ENCODE measurements at places on chromosomes 13 and 19. TPM values are rescaled to one million over a fixed set of nuclear protein-coding genes. Genes with fewer than 3 reads are reported as not detected.

GRCh38 chr19:13899912-13900584 lies 5.9 kb downstream of the BRME1 start:
- no peak overlapping the region for H3K4me3 ChIP-seq
- H3K27me3 ChIP-seq = no peaks in the 10 kb centered on the region
- H3K27ac ChIP-seq = no peak overlapping the region
- DNase-seq = no peak

GRCh38 chr19:33430674-33431277 lies 57.3 kb downstream of the CEBPG start:
- no peaks in the 10 kb centered on the region for H3K36me3 ChIP-seq
- H3K4me1 ChIP-seq = peaks cover 20% of the 10 kb centered on the region
- peaks cover 3% of the 10 kb centered on the region for H3K27me3 ChIP-seq
- H3K4me3 ChIP-seq = no peak overlapping the region
- DNase-seq = no peak

DNA sequence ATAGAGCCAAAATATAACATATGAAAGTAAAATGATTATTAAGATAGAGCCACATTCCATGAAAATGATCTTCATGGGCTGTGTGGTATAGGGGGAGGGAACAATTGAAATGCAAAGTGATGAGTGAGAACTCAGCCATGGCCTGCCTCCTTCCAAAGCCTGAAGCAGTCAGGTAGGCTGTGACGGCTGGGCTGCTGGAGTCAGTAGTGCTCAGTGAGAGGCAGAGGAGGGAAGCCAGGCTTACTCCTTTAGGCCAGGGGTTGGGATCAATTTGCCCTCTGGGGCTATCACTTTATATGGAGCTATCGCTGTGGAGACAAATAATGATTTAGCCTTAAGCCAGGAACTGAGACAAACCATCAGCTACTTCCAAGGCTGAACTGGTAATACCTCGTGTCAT lies 654.9 kb downstream of the FGF9 start:
- H3K27ac ChIP-seq = no peak overlapping the region
- H3K36me3 ChIP-seq = no peaks in the 10 kb centered on the region
- H3K4me3 ChIP-seq = no peak overlapping the region

GRCh38 chr19:18656337-18657086 lies 19.7 kb downstream of the KLHL26 start:
- H3K27me3 ChIP-seq = no peaks in the 10 kb centered on the region
- no peaks in the 10 kb centered on the region for H3K36me3 ChIP-seq
- DNase-seq = no peak
- peaks cover 58% of the 10 kb centered on the region for H3K4me1 ChIP-seq
- H3K4me3 ChIP-seq = no peak overlapping the region

- H3K27ac ChIP-seq = no peak overlapping the region
- no peaks in the 10 kb centered on the region for H3K36me3 ChIP-seq
- no peaks in the 10 kb centered on the region for H3K27me3 ChIP-seq
These were observed 10.6 kb upstream of the KIR2DL4 start for GRCh38 chr19:54792814-54793213.

DNA sequence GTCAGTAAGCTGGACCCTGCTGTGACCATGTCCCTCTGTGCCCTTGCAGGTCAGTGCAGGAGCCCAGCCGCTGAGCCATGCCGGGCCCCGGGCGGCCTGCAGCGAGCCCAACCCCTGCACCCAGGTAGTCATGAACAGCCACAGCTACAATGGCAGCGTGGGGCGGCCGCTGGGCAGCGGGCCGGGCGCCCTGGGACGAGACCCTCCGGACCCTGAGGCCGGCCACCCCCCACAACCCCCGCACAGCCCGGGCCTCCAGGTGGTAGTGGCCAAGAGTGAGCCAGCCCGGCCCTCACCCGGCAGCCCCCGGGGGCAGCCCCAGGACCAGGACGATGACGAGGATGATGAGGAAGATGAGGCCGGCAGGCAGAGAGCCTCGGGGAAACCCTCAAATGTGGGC lies 6.9 kb downstream of the KCNN1 start:
- H3K4me1 ChIP-seq = no peaks in the 10 kb centered on the region
- DNase-seq = no peak
- no peak overlapping the region for H3K4me3 ChIP-seq
- no peak overlapping the region for H3K27ac ChIP-seq
- H3K27me3 ChIP-seq = peaks cover 18% of the 10 kb centered on the region
- H3K36me3 ChIP-seq = no peaks in the 10 kb centered on the region

GRCh38 chr13:37486171-37486681 lies 112.3 kb downstream of the POSTN start:
- H3K36me3 ChIP-seq = no peaks in the 10 kb centered on the region
- no peak for DNase-seq
- H3K27me3 ChIP-seq = no peaks in the 10 kb centered on the region
- H3K27ac ChIP-seq = no peak overlapping the region
- no peak overlapping the region for H3K4me3 ChIP-seq

GRCh38 chr19:49766930-49767299 lies at the start of gene AP2A1:
Gene AP2A1 (plus strand): TSS chr19:49767001. CDS start chr19:49767134, 133 bp downstream.
- H3K4me1 ChIP-seq = peaks cover 45% of the 10 kb centered on the region
- H3K36me3 ChIP-seq = peaks cover 5% of the 10 kb centered on the region
- H3K27ac ChIP-seq = peak within 1 kb of the TSS; percentile 100
- peak within 1 kb of the TSS; percentile 96 for H3K4me3 ChIP-seq
- no peaks in the 10 kb centered on the region for H3K27me3 ChIP-seq
- DNase-seq = no peak

DNA sequence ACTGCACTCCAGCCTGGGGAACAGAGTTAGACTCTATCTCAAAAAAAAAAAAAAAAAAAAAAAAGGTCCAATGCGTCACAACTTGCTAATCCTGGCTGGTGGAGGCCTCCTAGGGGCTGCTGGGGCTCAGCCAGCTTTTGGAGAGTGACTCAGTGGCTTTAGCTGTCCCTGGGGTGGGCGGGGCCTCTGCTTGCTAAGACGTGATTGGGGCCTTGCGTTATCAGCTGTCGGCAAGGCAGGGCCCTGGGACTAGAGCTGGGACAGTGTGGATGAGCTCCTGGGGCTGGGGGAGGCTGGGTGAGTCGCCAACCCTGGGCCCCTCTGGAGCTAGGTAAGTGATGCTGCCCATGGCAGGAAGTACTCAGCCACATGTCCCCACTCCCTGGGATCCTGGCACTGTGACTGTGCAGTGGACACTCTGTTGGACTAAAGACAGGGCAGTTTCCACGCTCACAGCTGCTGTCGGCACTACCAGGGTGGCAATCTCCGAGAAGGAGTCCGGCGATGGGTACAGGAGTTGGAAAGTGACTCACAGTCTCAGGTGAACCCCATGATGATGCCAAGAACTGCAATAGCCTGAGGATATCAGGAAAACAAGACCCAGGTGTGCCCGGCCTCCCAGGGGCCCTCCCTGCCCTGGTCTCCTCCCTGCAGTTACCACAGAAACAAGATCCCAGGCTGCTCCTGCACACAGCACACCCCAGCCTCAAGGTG lies 32.2 kb downstream of the F2RL3 start:
- no peak overlapping the region for H3K27ac ChIP-seq
- DNase-seq = no peak
- no peak overlapping the region for H3K4me3 ChIP-seq
- peaks cover 2% of the 10 kb centered on the region for H3K27me3 ChIP-seq
- H3K4me1 ChIP-seq = no peaks in the 10 kb centered on the region

DNA sequence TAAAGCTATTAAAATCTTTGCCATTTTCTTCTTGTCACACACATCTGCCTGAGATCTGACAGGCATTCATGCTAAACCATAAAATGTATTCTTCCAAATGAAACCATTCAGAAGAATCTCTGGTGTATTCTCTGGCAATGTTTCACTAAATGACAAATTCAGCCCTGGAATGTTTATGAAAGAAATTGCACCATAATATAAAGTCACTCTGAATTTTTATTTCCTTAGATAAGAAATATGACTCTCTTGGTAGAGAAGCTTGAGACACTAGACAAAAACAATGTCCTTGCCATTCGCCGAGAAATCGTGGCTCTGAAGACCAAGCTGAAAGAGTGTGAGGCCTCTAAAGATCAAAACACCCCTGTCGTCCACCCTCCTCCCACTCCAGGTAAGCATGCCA lies 14.3 kb downstream of the OLFM4 start:
- DNase-seq = no peak
- H3K4me1 ChIP-seq = peaks cover 10% of the 10 kb centered on the region
- no peaks in the 10 kb centered on the region for H3K27me3 ChIP-seq

DNA sequence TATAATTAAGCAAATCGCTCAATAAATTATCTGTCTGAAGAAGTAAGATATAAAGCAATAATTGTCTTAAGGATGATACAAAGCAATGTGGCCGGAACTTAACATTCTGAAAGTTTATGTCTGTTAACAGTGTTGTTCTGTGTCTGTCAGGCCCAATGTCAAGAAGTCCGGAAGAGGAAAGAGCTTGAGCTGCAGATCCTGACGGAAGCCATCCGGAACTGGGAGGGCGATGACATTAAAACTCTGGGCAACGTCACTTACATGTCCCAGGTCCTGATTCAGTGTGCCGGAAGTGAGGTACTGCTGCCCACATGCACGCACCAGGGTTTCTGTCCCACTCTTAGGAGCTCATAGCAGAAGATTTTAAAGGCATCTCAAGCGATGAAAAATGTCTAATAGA lies 45.1 kb upstream of the TEX29 start:
- no peaks in the 10 kb centered on the region for H3K27me3 ChIP-seq
- peaks cover 20% of the 10 kb centered on the region for H3K4me1 ChIP-seq
- H3K4me3 ChIP-seq = no peak overlapping the region
- no peak for DNase-seq
- H3K36me3 ChIP-seq = peaks cover 40% of the 10 kb centered on the region
- H3K27ac ChIP-seq = no peak overlapping the region

- H3K4me1 ChIP-seq = peaks cover 7% of the 10 kb centered on the region
- DNase-seq = no peak
- H3K36me3 ChIP-seq = no peaks in the 10 kb centered on the region
- no peak overlapping the region for H3K4me3 ChIP-seq
- peaks cover 7% of the 10 kb centered on the region for H3K27me3 ChIP-seq
- no peak overlapping the region for H3K27ac ChIP-seq
These were observed 102.1 kb downstream of the INSR start for GRCh38 chr19:7191946-7192691.

GRCh38 chr13:79642596-79642995 lies 161.6 kb downstream of the NDFIP2 start:
- no peak for DNase-seq
- H3K27me3 ChIP-seq = no peaks in the 10 kb centered on the region
- no peak overlapping the region for H3K4me3 ChIP-seq
- H3K27ac ChIP-seq = no peak overlapping the region

GRCh38 chr13:38685431-38685830 lies 1.4 kb upstream of the FREM2 start:
- peaks cover 31% of the 10 kb centered on the region for H3K27me3 ChIP-seq
- no peak for DNase-seq
- peaks cover 16% of the 10 kb centered on the region for H3K4me1 ChIP-seq
- H3K4me3 ChIP-seq = no peak overlapping the region
- H3K27ac ChIP-seq = no peak overlapping the region

DNA sequence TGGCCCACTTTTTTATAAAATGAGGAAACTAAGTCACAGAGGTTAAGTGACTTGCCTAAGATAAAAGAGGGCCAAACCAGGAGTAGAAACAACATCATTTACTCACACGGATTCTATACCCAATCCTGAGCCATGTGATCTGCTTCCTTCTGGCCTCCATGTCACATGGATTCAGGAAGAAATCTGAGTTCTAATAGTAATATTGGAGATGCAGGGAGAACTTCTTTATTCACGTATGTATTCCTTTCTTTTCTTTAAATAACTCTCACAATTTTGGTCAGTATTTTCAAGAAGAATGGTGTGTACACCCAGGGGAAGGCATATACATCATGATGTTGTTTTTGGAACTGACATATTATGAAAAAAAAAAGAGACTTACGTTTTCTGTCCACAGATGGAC lies 1.8 kb downstream of the POSTN start:
- H3K36me3 ChIP-seq = peaks cover 8% of the 10 kb centered on the region
- peak overlapping the region; percentile 74 for H3K4me3 ChIP-seq
- no peaks in the 10 kb centered on the region for H3K27me3 ChIP-seq

DNA sequence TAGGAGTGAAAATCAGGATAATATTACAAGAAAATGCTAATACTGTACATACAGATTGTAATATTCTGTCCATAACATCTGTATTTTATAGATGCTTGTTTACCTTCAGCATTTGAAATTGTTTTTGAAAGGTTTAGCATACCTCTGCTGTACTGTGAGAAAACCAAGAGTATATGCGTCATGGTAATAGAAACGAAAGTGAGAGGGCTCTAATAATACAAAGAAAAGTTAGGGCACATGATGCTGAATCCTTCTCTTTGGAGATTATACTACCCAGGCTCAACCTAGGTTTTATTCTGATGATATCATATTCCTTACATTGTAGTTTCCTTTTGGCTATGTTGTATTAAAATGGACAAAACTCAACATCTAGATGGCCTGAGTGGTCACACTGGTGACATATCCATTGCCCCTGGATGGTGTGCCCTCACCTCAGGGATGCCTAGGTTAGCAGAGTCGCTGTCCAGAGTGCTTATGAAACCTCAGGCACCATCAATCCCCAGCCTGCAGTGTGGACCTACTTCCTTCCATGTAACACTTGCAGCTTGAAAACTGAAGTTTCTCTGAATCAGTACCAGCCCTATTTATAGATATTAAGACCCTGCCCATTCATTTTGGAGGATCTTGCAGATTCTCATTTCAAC lies 253.7 kb downstream of the KCTD12 start:
- peaks cover 4% of the 10 kb centered on the region for H3K4me1 ChIP-seq
- peaks cover 15% of the 10 kb centered on the region for H3K27me3 ChIP-seq
- no peak overlapping the region for H3K4me3 ChIP-seq
- DNase-seq = no peak
- no peaks in the 10 kb centered on the region for H3K36me3 ChIP-seq
- no peak overlapping the region for H3K27ac ChIP-seq

DNA sequence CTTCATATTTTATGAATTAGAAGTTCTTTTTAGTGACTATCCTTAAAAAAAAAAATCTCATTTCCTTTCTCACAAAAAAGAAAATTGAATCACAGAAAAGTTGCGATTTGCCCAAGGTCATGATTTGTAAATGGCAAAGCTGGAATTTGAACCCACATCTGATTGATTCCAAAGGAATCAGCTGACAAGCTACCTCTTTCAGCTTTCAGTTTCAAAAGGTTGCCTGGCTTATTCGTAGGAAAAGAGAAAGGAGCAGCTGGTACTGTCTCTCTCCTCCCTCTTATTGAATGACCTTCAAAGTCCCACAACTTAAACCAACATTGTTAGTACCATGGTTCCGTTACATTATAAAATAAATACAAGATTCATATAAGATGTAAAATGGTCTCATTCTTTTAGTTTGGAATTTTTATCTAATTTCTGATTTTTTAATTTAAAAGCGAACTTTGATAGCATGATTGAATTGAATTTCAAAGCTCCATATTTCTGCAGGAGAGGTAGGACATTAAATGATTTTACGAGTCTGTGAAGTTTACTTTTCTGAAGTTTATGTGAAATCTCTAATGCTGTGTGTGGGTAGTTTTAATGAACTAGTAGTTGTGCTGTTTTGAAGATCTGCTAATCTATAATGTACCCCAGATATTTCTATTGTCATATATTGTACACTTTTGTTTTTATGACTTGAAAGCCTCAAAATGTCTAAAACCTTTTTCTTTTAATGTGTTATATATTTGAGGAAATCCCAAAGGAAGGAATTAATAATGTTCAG lies 18.5 kb upstream of the KCTD4 start:
- no peaks in the 10 kb centered on the region for H3K27me3 ChIP-seq
- peak overlapping the region; percentile 83 for H3K27ac ChIP-seq
- peak overlapping the region; percentile 10 for H3K4me3 ChIP-seq
- H3K36me3 ChIP-seq = no peaks in the 10 kb centered on the region
- no peak for DNase-seq

The SPACA4 gene
- total RNA-seq = not detected

The RPS28 gene
- total RNA-seq = 1,524 TPM

The NEK3 gene
- total RNA-seq = 23.6 TPM

The GIPR gene
- total RNA-seq = 1.3 TPM

The AXL gene
- 265 TPM for total RNA-seq

The KASH5 gene
- total RNA-seq = not detected

The ZNF844 gene
- total RNA-seq = 12.7 TPM

Data from osteocyte (in vitro differentiated cells).